Chondrocyte (in vitro differentiated cells): ENCODE measurements at places on chromosomes 16 and 17.

- DNase-seq, result no peak
These were observed 250.8 kb downstream of the STX8 start for GRCh38 chr17:9324864-9325263.

- DNase-seq, result no peak
These were observed 3.3 kb downstream of the ABCC3 start for GRCh38 chr17:50637829-50638605.

GRCh38 chr17:57016764-57017116 is 38.8 kb downstream of the SCPEP1 start:
- no peak for DNase-seq

- no peak for DNase-seq
These were observed 1.2 kb downstream of the WNT3 start for GRCh38 chr17:46817151-46817900.

DNA sequence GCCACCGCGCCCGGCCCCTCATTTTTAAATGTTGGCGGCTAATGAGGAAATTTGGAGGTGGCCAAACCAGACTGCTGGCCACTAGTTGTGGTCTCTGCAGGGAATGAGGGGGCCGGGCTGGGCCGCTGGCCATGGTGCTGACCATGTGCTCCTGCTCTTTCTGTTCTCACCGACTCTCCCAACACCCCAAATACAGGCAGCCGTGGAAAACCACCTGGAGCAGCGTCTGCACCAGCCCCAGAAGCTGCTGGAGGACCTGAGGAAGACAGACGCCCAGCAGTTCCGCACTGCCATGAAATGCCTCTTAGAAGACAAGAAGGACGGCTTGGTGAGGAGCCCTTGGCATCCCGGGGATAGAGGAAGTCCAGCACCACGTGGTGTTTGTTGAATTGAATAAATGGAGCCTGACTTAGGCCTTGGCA is 21.3 kb downstream of the OTOA start:
- no peak for DNase-seq

DNA sequence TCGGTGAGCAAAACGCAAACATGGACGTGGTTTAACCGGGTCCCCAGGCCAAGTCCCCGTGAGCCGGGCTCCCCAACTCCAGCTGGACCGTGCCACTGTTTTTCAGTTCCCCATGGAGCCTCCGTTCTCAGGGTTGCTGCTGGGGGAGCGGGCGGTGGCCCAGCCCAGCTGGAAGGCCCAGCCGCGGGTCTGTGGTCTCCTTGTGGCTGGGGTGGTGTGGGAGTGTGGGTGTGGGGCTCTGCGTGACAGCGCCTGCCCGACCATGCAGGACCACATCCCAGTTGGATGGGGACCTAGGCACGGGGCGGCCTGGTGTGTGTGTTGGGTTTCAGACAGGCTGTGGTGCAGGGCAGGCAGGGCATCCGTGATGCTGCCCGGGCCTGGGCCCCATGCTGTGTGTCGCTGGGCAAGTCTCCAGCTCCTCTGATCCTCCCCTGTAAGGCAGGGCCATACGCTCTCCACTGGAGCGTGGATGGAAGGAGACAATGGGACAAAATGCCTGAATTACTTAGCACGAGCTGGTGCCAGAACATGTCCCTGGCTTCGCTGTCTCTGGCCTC is 40.3 kb downstream of the COX4I1 start:
- peak; percentile 87 for DNase-seq

DNA sequence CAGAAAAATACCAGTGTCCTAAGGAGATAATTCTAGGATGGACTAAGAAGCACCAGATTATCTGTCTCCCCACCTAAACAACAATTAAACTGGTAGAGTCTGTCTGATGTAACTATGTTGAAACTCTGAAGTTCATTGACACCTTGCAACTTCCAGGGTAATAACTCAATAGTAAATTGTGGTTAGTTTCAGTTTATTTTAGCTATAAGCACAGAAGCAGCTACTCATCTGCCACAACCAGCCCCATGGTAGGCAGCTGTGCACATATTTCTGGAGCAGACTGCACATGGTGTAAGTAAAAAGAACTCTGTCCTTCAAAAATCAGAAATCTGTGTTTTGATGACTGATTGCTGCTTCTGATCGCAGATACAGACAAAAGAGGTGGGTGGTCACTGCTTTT is 852.1 kb downstream of the CDH11 start:
- DNase-seq, result no peak

DNA sequence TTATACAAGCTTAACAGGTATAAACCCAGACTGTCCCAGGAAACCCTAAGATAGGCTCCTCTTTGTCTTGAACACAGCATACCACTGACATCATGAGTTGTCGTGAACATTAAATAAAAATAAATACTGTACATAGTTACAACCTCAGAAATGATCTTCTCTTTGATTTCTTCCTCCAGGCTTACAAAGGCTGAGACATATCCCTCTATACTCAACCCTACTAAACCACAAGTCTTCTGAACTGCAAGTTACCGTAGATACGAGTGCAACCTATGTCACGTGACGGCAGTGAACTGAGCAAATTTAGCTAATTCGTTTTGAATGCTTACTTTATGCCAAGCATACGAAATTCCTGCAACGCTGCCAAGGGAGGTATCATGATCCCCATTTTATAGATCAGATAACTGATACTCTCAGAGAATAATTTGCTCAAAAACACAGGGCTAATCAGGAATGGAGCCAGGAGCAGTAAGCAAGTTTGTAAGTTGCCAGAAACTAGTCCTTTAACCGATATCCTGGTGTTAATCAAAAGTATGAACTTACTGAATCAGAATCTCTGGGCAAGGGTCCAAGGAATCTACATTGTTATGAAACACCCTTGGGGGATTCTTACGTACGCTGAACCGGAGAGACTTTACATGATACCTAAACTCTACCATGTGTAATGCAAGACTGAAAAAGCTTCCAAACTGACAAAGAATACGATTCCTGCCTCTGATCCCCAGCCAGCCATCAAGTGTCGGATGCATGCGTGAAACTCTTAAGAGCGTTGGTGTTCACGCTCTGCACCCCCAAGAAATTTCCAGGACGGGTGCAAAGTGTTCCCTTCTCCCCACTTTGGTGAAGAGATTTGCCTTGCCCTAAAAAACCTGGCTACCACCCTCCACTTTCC is 106.2 kb downstream of the XYLT1 start:
- DNase-seq, result no peak

DNA sequence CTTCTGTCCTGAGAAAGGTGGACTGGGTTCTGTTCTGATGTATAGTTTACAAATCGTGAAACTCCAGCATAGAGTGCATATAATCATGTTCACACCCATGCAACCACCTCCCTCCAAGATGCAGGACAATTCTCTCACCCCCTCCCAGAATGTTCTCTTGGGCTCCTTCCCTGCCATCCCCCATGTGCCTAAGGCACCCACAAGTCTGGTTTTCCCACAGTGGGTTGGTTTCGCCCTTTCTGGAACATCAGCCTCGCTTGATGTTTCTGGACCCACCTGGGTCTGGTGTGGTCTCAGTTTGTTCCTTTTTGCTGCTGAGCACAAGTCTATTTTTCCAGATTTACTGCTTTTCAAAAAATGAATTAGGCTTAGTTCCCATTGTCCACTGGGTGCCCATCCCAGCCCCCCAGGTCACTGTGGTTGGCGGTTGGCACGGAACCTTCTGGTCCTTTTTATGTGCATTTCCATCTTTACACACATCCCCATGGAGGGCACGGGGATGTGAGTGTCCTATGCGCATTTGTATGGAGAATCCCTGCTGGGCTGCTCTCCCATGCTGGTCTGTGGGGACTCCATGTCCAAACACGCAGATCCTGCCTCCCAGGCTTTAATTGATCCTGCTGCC is 19.0 kb downstream of the MAP2K3 start:
- peak; percentile 68 for DNase-seq

GRCh38 chr17:82463925-82464566 is 5.5 kb downstream of the NARF start:
- no peak for DNase-seq
